ENCODE measurements at places on chromosomes 3 and 15.
A peak's percentile ranks its signal among the peaks of the same experiment; 100 is the strongest.

DNA sequence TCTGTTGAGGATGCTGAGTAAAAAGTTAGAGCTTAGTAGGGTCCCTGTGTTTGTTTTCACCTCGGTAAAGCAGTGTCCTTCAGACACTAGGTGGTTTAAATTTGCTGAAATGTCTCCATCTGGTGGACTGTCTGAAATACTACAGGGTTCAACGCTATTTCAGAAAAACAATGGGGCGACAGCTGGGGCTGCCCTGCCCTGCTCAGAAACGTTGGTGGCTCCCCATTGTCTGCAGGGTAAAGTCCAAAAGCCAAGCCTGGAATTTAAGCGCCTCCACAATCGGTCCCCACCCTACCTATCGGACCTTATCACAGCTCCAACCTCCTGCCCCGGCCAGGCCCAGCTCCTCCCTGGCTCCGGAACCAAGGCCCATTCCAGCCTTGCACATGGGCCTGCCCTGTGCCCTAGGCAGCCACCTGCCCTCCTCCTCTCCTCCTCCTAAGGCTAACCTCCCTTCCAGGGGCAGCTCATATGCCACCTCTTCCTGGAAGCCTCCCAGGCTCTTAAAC is 4.3 kb upstream of the TSEN2 start:
- no peak for DNase-seq

DNA sequence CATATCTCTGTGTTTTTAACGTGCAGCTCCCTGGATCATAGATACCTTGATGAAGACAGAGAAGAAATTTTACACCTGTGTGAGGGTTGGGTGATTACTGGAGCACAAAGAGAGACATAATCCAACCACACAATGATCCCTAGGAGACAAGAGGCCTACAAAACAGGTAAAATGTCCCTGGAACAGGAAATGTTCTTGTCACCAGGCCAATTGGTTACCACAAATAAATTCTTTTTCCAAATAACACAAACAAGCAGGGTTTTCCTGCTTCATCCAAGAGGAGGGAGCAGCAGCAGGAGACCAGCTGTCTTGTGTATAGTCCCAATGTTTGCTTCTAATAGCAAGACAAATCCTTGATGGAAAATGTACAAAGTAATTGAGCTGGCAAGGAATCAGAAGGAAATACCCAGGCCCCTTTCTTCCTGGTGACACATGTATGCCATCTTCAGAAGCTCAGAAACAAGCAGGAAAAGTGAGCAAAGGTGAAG is 1.4 kb downstream of the MGLL start:
- no peak for DNase-seq

DNA sequence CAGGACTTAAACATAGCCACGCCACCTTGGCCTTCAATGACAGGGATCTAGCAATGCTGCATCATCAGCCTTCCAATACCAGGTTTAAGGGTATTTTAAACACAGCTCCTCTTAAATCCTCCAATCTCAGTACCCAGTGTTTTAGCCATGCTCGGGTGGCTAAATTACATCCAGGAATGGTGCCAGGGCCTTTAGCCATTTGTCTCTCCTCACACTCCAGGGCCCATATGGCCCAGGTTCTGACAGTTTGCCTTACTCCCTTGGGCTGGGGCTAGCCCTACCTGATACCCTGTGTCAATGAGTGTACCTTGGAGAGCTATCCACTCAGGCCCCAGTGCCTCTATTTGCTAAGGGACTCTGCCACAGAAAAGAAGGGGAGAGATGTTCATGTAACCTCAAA is 29.4 kb downstream of the ZNF589 start:
- no peak for DNase-seq

DNA sequence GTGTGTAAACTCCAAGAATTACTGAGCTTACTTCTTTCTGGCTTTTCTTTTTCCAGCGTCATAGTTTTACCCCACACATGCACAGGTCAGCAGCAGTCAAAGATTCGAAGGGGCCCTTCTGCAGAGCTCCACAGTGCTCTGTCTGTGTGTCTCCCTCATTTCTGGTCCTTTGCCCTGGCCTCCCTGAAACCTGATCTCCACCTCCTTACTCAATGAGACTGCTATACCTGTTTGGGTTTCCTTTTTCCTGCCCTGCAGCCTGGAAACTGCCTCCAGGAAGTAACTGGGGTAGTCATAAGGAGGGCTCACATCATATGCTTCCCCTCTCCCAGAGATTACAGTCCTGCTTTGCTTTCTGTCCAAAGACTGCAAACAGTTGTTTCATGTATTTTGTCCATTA is 82.8 kb upstream of the TNIK start:
- DNase-seq: no peak

GRCh38 chr3:133113526-133113925 is 75.3 kb downstream of the TMEM108 start:
- DNase-seq: no peak

- no peak for DNase-seq
These were observed 89.4 kb downstream of the RFTN1 start for GRCh38 chr3:16423947-16424673.

DNA sequence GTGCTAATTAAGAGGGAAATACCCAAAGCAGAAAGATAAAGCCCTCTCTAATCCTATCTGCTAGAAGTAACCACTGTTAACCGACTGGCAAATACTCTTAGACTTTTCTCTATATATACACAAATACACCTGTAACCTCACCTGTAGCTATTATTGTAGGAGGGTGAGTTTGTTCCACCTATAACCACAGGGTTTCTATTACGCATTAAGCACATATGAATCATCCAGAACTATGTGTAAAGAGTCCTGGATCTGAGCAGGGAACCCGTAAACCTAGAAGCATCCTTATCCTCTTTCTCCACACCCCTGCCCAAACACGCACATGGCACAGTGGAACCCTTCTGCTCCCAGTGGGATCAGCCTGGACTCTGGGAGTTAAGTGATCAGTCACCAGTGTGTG is 172.8 kb upstream of the C2CD4B start:
- no peak for DNase-seq

GRCh38 chr15:98548139-98548971 is 100.0 kb upstream of the IGF1R start:
- peak; percentile 75 for DNase-seq

GRCh38 chr3:187684880-187685279 is 14.7 kb upstream of the SST start:
- DNase-seq: no peak

- DNase-seq: no peak
These were observed 21.9 kb downstream of the KLHL6 start for GRCh38 chr3:183533412-183534132.

- DNase-seq: no peak
These were observed 275.6 kb downstream of the ZNF621 start for GRCh38 chr3:40800343-40800742.

DNA sequence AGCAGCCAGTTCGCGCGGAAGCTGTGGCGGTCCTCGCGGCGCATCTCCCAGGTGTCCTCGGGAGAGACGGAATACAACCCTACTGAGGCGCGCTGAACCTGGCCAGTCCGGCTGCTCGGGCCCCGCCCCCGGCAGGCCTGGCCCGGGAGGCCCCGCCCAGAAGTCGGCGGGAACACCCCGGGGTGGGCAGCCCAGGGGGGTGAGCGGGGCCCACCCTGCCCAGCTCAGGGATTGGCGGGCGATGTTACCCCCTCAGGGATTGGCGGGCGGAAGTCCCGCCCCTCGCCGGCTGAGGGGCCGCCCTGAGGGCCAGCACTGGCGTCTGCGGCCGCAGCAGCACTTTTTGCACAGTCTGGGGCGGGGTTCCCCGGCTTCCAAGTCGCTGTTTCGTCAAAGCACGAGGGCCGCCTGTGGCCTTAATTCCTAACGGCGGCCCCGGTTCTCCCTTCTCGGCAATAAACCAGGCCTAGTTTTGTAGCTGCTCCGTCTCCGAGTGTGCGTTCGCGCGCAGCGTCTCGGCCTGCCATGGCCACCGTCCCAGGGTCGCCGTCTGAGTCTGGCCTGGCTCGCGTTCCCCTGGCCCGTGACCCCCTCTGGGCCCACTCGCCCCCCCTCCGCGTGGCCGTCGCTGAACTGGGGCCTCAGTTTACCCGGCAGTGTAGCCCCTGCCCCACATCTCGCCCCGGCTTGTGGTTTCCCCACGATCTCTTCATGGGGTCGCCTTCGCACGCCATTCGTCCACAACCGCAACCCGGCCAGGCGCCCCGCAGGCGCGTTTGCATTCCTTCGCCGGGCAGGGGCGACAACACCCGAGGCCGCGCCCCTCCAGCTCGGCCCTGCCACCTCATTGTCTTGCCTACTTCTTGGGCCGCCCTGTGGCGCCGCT is 30.0 kb downstream of the NBEAL2 start:
- DNase-seq: peak; percentile 89

- no peak for DNase-seq
These were observed 9.5 kb downstream of the CA12 start for GRCh38 chr15:63372018-63372705.

DNA sequence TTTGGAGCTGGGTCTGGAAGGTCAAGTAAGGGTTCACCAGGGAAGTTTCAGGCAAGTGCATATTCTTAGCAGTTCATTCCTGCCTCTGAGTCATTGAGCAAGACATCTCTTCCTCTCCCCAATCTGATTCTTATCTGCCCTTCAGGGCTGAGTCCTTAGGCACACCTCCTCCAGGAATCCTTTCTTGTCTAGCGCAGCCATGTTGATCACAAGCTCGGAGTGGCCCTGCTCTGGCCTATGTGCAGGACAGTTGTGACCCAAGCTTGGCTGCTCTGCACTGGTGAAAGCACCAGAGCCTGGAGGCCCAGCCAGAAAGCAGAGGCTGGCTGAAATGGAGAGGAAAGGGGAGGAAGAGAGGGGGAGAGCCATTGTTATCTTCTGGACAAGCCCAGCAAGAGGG is 30.9 kb upstream of the MRPS22 start:
- DNase-seq: no peak

GRCh38 chr3:175552929-175553328 is 693.8 kb downstream of the NAALADL2 start:
- no peak for DNase-seq

DNA sequence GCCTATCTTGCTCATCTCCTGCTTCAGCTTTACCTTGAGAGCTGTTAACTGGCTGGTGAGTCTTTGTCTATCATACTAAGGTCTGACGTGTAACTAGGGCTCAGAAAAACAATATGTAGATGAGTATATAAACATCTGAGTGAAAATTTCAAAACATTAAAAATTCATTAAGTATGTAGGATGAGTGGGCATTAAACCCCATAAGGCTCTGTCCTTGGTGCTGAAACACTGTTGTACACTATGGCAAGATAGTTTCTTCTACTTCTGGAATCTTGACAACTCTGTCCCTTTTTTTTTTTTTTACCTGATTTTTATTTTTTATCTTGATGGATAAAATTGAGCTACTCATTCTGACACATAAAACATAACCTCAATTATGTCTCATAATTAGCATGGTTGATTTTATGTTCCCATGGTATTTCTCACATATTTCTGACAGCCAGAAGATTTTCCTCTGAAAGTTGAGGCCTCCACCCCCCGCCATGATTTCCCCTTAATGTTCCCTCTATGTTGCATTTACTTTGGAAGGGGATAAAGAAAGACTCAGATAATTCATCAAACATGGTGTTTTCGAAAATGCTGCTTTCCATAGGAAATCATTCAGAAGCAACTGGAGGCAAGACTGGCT is 54.3 kb downstream of the DGKG start:
- no peak for DNase-seq

DNA sequence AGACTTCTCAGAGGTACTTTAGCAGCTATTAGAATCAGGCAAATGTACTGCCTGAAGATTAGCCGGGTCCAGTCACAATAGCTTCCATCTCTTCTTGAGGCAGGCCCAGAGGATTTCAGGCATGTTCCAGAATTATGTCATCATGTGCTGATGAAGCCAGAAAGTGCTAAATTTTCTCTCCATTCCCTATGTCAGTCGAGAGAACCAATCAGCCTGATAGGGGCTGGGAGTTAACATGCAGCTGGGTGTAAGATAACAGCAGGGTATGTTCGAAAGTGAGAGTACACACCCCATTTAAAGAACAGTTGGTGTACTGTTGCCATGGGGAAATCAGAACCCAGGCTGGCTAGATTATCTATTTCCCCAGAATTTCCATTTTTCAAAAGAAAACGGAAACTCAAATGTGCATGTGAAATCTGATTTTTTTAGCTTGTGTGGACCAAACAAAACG is 48.7 kb downstream of the MYH15 start:
- DNase-seq: no peak

GRCh38 chr15:94877833-94878232 is 646.5 kb downstream of the MCTP2 start:
- DNase-seq: no peak

GRCh38 chr3:154235330-154235729 is 89.0 kb downstream of the DHX36 start:
- DNase-seq: no peak

DNA sequence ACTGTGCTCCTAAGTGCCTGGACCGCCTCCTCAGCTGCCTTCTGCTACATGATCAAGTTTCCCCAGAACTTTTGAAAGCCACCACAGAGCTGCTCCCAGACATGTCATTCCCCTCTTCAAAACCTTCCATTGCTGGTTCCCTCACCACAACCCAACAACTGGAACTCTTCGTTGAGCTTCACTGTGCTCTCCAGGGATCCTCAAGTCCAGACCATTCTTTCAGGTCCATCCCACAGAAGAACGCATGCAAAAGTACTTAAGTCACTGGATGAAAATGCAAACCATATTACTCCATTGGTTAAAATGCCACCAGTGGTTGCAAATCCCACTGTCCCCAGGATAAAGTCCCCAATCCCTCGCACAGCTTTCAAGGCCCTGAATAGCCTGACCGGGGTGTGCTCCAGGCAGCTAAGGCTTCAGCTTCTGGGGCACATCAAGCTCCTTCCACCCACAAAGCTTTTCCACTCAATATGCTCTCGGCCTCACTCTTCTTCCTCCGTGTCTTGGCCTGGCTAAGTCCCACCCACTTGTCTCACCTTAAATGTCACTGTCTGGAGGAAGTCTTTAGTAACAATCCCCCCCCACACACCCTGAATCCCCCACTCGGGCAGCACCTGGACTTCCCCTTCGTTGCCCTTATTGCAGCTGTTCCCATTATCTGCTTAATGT is 84.8 kb downstream of the XXYLT1 start:
- no peak for DNase-seq

DNA sequence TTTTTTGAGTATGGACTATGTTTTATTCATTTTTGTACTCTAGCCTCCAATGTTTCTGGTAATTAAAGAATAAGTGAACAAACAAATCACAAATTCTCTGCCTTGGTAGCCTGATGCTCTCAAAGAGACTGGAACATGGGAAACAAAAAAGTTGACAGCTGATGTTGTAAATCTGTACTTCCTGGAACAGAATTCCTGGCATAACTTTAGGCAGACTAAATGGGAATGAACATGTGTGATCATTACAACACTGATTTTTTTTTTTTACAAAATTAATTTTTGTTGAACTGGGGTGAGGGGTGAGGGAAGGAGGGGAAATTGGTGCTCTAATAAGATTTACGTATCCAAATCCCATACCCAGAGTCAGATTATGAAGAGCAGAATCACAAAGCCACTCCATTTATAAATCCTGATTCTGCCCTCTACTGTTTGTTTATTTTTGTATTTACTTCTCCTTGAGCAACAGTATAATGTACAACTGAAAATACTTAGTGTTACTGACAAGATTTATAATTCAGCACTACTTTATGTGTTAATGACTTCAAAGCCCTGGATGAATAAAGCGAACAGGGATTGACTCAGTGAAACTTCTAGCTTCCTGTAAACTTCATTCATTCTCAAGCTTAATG is 165.0 kb downstream of the FRMD5 start:
- DNase-seq: no peak

Data from activated CD8-positive, alpha-beta memory T cell treated with anti-CD3 and anti-CD28 coated beads for 24 hours (primary cell).